NCI-H2171 treated with DMSO at 0.1 percent for 48 hours (cell line): ENCODE measurements at places on chromosomes 6 and 20.

DNA sequence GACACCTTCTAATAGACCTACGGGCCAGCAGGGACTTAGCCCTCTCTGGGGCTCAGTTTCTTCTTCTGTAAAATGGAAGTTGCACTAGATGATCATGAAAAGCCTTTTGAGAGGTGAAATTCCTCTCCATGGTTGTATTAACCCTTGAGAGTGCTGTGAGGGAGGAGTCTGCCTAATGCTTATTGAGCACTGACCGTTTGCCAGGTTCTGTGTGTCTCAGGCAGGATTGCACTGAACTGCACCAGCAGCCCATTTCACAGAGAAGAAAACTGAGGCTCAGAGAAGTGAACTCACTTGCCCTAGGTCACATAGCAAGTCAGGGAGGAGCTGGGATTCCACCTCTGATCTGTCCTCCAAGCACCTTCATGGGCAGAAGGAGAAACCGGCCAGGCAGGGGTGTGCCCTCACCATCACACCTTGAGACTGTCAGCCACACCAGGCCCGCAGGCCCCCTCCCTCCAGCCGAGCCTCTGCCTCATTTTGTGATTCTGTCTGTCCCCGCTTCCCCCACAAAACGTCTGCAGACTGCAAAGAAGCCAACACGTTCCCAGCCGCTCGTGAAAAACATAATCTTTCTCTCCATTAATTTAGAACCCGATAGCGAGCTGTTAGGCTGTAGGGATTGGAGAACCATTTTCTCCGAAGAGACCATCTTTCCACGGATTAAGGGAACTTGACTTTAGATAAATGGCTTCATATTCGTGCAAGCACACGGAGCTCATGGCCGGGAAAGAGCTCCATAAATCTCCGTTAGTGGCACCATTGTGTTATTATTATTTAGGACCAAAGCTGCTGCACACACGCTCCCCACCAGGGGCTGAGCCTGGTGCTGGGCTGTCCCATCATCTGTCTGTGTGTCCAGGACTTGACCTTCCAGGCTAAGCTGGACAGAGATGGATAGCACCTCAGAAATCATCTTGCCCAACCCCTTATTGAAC, 46.0 kb downstream of the KIAA1755 start:
- DNase-seq: no peak

GRCh38 chr20:22248051-22248667, 336.2 kb downstream of the FOXA2 start:
- DNase-seq: no peak

DNA sequence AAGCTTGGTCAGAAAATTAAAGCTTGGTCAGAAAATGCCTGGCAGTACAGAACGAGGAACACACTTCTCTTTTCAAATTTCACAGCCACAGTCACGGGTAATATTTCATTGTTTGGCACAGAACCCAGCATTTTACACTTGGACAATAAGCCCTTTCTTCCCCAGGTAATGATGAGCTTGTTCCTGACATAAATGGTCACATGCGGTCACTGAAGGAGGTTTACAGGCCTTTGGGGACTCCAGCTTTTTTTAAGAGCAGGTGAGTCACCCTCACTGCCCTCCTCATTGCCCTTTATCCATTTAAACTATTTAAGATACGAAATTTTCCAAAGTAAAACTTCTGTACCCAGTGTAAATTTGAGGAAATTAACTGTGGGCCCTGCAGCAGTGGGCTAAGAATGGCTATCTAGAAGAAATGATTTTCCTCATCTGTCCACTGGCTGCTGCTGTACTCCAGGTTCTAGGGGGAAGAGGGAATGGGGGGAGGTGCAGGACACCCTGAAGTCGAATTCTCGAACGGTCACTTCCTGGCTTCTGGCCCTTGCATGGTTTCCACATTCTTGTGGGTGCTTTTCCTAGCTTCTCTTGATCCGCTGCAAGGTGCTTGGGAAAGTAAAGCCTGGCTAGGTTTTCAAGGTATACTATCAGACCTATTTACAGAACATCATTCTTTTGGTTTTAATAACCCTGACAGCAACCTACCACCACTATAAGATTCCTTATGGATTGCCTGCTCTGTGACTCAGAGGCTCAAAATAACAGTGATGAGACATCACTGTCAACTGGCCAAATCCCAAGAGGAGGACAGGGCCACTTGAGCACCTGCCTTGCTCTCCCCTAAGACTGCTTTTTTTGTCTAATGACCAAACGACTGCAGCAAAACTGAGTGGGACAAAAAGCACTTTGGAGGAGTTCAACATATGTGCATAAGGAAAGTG, 75.8 kb downstream of the PREP start:
- DNase-seq: peak; percentile 72

- DNase-seq: peak; percentile 59
These were observed 1.8 kb downstream of the REV3L start for GRCh38 chr6:111480988-111481822.

GRCh38 chr6:140061110-140062042, 686.9 kb upstream of the CITED2 start:
- no peak for DNase-seq

DNA sequence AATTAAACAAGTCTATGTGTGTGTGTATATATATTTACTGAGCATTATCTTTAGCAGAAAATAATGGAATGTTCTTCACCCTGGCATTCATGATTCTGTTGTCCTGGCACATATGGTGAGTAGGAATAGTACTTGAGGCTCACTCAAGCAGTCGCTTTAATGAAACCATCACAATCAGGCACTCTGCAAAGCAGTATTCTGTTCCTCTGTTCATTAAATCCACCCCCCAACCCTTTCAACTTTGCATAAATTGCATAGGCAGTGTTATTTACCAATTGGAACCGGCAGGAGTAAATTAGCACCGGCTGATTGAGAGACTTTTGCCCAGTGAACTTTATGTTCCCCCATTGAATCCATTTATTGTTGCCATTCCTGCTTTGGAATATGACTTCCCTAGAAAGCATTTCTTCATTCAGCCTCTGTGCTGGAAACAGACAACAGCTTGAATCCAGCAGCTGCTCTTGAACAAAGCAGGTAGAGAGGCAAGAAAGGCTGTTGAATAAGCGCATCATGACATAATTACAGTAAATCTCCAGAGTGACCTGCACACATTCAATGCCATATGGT, 268.0 kb upstream of the RNF217 start:
- DNase-seq: peak; percentile 96

DNA sequence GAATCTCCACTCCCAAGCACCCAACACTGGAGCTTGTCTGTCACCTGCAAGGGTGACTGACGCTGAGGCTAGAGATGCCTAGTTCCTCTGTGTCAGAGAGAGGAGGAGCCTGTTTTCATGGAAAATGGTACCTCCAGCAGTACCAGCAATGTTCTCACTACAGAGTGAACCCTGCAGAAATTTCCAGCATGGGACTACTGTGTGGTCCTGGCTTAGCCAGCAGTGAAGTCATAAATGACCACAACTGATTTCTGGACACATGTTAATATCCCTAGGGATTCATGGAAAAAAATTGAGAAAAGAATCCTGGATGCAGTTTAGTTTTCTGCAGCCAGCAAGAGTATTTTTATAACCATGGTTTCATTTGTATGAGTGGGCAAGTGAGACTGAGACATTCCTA, 468.1 kb downstream of the CD83 start:
- DNase-seq: no peak

DNA sequence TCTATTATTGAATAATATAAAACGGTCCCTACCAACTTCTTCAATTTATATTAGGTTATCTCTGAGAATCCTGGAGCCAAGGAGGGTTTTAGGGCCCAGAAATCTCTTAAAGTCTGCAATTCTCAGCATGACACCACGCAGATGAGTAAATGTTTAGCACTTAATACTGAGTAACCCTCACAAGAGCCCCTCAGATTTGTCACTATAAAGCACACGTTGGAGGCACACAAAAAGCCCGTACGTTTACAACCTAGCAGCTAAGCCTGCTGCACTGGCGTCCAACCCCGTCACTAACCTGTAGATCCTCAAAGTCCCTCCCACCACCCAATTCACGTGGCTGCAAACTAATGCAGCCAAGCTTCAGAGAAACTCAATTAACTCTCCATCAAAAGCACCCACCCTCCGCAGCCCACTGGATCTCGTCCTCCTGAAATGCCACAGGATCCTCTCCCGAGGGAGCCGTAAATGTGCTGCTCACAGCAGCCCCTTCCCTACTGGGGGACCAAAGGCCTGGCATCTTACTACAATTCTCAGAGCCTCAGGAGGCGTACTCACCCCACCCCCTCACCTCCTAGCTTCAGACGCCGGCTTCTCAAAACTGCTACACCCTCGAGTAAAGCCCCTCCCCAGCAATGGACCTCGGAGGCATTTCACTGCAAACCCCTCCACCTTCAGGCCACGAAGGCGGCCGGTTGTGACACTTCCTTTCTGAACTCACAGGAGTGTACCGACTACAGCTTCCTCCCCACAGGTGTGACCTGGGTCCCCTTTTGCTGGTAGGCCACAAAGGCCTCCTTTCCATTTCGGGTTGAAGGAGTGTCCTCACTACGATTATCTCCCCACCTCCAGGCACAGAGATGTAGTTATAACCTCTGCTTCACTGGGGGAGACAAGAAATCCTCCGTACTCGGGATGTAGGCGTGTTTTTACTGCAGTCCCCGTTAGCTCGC, 909 bp downstream of the CPNE1 start:
- DNase-seq: peak; percentile 57

DNA sequence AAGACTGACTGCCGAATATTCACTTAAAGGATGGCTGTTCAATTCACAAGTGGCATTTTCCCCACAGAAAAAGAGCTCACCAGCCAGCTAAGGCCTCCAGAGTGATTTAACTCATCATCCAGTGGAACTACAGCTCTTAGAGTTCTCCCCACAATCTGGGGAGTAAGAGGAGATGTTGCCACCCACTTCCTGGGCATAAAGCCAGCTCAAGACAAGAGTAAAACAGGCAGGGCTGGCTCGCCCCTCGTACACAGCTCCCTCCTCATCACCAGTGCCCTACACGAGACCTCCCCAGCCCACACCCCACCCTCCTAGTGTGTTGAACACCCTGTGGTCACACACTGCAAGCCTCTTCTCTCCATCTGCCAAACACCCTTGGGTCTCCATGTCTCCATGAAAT, 47.2 kb upstream of the IPCEF1 start:
- DNase-seq: no peak

- no peak for DNase-seq
These were observed 31.3 kb downstream of the RARS2 start for GRCh38 chr6:87558446-87558845.

GRCh38 chr6:105757512-105758200, 328.5 kb upstream of the PRDM1 start:
- peak; percentile 51 for DNase-seq

GRCh38 chr20:51204794-51205193, 181.9 kb upstream of the KCNG1 start:
- DNase-seq: no peak

DNA sequence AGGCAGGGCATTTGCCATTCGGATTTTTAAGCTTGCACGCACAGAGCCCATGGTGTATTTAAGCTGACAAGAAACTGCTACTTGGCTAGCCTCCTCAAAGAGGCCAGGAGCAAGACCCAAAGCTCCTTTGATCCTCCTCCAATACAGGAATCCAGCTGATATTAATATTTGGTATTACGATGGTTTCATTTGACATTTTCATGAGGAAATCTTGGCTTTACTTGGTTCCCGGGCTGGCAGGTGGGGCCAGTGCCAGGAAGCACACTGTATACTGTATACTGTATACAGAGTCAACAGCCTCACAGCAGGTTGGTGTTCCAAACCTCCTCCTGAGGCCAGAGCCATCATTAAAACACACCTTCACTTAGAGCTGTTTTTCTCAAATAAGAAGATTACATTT, 138.2 kb upstream of the ARMC2 start:
- DNase-seq: no peak

DNA sequence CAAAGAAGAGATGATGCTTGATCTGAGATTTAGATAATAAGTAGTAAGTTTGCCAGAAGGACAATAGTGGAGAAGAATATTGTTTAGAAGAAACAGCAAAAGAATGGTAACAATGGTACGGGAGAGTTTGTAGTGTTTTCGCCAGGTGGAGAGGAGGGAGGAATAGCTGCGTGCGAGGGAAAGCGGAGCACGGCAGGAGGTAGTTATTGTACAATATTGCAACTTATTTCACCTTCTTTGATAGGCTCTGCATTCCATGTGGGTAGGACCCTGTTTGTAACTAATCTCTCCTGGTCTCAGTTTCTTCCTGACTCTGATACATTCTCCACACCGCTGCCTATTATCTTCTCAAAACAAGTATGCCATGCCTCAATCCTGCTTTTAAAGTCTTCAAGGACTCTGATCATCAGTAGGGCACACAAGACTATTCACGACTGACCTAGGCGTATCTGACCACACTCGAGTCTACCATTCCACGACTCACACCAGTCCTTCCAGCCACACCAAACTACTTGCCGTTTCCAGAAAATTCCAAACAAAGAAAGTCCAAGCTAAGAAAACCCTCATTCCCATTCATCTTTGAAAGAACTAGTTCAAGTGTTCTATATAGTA, 1.1 kb downstream of the PPIL4 start:
- DNase-seq: no peak

DNA sequence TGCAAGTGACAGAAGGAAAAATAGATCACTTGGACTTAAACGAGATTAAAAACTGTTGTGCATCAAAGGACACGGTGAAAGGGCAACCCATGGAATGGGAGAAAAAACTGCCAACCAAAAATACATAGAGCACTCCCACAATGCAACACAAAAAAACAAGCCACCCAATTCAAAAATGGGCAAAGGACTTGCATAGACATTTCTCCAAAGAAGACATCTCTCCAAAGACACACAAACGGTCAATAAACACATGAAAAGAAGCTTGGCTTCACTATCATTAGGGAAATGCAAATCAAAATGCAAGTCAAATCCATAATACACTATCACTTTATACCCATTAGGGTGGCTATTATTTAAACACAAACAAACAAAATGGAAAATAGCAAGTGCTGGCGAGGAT, 45.0 kb downstream of the PXDC1 start:
- DNase-seq: no peak

DNA sequence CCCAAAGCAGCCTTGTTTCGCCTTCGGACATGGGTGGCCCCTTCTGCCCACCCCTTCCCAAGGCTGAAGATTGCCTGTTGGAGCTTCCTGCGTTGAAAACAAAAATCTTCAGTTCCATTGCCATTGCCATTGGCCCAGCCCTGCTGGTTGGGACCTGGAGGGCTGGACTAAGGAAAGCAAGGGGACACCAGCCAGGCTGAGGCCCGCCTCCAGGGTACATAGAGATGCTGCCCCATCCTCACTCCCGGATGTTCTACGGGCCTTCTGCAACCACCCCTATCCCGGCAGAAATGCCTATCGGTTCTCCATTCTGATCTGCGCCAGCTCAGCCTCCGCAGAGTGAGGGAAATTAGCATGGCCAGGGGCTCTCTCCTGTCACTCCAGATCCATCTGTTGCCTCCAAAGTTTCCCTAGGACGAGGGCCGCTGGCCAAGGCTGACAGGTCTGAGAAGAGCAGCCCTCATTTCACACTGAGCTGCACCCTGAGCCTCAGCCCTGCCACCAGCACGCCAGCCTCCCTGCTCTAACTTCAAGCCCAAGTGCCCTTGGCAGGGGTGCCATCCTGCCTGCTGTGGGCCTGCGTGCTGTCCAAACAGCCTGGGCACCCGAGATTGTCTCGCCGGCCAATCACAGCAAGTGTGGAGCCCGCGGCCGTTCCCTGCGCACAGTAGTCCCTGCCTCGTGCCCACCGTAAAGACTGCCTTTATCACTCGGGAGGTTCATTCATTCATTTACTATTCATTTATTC, 13.4 kb upstream of the STX16 start:
- no peak for DNase-seq
